Sigmoid colon (tissue), 7 donors: ENCODE measurements at places on chromosomes 11 and 22. TPM values are rescaled to one million over a fixed set of nuclear protein-coding genes. Genes with fewer than 3 reads are reported as not detected.

MS4A4E gene
- total RNA-seq, result 2.6 TPM

MS4A7 gene
- total RNA-seq, result 26.9 TPM

OTOG gene
- not detected for total RNA-seq

MUC5AC gene
- not detected for total RNA-seq

CLMP gene
- total RNA-seq, result 155 TPM

FXYD6 gene
- total RNA-seq, result 305 TPM

MICAL3 gene
- total RNA-seq, result 94.2 TPM

APOA5 gene
- not detected for total RNA-seq

CSNK2A3 gene
- total RNA-seq, result 3.5 TPM

EHF gene
- total RNA-seq, result not detected

BEST1 gene
- 4.3 TPM for total RNA-seq

DNA sequence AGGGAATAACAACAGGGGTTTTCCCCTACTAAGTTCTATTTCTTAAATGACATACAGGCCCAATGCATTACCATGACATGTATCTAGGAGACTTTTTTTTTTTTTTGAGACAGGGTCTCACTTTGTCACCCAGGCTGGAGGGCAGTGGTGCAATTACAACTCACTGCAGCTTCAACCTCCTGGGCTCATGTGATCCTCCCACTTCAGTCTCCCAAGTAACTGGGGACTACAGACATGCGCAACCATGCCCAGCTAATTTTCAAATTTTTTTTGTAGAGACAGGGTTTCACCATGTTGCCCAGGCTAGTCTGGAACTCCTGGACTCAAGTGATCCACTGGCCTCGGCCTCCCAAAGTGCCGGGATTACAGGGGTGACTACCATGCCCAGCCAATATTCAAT is 7.5 kb downstream of the CPSF7 start:
- H3K4me3 ChIP-seq, result no peak overlapping the region
- H3K36me3 ChIP-seq, result peaks cover 57% of the 10 kb centered on the region
- H3K27me3 ChIP-seq, result no peaks in the 10 kb centered on the region
- no peak overlapping the region for H3K27ac ChIP-seq
- H3K4me1 ChIP-seq, result peaks cover 11% of the 10 kb centered on the region

DNA sequence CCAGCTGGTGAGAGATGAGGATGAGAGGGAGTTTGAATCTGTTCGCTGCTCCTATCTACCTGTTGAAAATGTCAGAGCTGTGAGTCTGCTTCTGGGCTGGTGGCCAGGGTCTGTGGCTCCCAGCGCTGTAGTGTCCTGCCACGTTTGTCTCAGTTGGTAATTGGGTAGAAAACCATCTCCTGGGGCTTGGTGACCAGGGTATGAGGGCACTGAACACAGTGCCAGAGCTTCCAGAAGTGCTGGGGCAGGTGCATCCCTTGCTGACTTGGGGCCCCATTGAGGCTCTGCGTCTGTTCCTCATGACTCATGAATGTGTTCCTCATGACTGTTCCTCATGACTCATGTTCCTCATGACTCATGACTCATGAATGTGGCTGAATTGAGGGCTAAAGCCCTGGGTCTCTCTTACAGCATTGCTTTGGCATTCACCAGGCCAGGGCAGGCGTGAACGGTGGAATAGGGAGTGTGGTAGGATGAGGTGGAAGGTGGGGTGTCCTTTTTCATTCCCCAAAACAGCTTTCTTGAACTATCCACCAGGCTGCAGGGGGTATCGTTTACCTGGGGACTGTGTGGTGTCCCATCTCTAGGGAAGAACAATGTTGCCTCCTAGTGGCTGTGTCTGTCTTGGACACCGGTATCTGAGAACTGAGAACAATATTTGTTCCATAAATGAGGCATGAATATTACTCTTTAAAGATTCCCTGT is 139.5 kb downstream of the COMMD9 start:
- H3K27ac ChIP-seq, result no peak overlapping the region
- no peaks in the 10 kb centered on the region for H3K36me3 ChIP-seq
- H3K4me3 ChIP-seq, result no peak overlapping the region
- H3K27me3 ChIP-seq, result no peaks in the 10 kb centered on the region
- peak; percentile 82 for DNase-seq
- peaks cover 12% of the 10 kb centered on the region for H3K4me1 ChIP-seq

DNA sequence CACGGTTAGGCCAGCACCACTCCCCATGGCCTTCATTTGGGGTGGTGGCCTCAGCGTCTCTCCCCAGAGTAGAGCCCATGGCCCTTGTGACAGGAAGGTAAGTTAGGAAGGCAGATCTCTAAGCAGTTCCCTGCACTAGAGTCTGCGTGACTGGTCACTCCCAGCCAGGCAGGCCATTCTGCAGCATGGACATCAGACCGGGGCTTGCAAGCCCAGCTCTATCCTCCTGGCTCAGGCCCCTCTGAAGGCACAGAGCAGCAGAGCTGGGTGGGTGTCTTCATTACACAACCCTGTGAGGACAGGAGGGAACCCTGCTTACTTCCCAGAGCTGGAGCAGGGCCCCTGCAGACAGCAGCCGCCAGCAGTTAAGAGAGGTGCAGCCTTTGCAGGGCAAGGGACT is 77.3 kb downstream of the PIWIL3 start:
- no peak overlapping the region for H3K4me3 ChIP-seq
- H3K36me3 ChIP-seq, result no peaks in the 10 kb centered on the region
- no peak for DNase-seq
- H3K27ac ChIP-seq, result no peak overlapping the region
- no peaks in the 10 kb centered on the region for H3K27me3 ChIP-seq

DNA sequence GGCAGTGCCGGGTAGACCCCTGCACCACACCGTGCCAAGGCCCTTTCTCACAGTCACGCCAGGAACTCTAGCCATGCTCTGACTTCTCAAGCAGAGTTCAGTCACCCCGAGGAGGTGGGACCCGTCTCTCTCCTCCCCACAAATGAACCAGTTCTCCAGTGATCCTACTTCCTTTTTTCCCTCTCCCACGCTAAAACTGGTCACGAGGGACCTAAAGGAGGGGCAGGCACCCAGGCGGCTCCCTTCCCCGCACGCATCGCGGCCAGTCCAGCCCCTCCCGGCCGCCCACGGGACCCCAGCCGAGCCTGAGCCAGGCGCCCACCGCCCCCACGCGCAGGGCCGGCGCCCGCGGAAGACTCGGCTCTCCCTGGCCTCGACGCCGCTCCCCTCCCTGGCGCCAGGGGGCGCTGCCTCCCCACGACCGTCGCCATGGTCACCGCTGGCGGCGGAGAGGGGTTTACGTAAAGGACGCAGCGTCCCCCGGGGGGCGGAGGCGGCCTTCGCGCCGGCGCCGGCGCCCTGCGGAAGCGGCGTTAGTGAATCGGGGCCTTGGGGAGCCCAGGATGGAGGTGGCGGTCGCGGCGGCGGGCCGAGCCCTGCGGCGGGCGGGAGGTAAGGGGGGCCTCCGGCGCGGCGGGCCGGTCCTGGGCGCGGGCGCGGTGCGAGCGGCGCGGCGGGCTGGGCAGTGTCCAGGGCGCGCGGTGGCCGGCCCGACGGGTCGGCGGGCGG is at the start of gene DAGLA:
DAGLA (plus strand) TSS at position 499 of the 729 bp plus-strand sequence. CDS start 39,765 bp downstream, outside the sequence.
- peak within 1 kb of the TSS; percentile 64 for H3K27ac ChIP-seq
- H3K27me3 ChIP-seq, result no peaks in the 10 kb centered on the region
- peaks cover 46% of the 10 kb centered on the region for H3K4me1 ChIP-seq
- no peaks in the 10 kb centered on the region for H3K36me3 ChIP-seq
- DNase-seq, result peak; percentile 85

- H3K4me3 ChIP-seq, result peak overlapping the region; percentile 67
- peak overlapping the region; percentile 84 for H3K27ac ChIP-seq
- peaks cover 69% of the 10 kb centered on the region for H3K4me1 ChIP-seq
- peak; percentile 67 for DNase-seq
These were observed 4.8 kb downstream of the PIM3 start for GRCh38 chr22:49965091-49966040.

DNA sequence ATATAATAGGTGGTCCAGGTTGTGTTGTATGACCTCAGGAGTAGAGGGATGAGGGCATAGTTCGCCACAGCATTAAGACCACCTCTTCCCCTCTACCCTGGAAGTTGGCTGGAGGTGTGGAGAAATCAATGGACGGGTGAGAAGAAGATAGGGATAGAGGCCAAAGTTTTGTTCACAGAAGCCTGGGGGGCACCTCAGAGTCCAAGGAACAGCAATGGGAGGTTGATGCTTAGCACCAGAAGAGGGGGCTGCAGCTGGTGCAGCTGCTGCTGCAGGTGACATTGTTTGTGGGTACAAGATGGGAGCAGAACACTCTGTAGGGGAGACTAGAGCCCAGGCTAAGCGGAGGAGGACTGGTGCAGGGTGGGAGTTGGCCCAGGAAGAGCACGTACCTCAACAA is 31.2 kb upstream of the SPON1 start:
- no peak overlapping the region for H3K27ac ChIP-seq
- no peaks in the 10 kb centered on the region for H3K36me3 ChIP-seq
- H3K4me3 ChIP-seq, result no peak overlapping the region
- no peaks in the 10 kb centered on the region for H3K4me1 ChIP-seq
- DNase-seq, result no peak

DNA sequence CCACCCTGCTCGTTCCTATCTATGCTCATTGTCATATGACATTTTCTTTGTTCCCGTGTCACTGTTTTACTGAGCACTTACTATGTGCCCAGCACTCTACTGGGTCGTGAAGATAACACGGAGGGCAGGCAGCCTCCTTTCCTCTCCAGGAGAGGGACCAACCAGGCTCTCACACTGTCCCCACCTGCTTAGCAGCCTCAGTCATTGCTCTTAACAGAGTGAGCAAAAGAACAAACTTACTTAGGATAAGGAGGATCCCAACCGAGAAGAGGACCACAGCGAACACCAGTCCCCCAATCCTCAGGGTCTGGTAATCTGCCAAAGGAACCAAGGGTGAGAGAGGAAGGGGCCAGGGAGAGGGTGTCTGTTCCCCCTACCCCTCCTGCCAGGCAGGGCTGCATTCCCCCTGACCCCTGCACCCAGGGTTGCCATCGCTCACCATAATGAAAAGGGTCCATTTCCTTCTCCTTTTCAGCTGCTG is 17.0 kb upstream of the FXYD2 start:
- H3K4me1 ChIP-seq, result peaks cover 26% of the 10 kb centered on the region
- peaks cover 33% of the 10 kb centered on the region for H3K36me3 ChIP-seq
- H3K27me3 ChIP-seq, result no peaks in the 10 kb centered on the region
- peak overlapping the region; percentile 32 for H3K27ac ChIP-seq
- H3K4me3 ChIP-seq, result no peak overlapping the region

DNA sequence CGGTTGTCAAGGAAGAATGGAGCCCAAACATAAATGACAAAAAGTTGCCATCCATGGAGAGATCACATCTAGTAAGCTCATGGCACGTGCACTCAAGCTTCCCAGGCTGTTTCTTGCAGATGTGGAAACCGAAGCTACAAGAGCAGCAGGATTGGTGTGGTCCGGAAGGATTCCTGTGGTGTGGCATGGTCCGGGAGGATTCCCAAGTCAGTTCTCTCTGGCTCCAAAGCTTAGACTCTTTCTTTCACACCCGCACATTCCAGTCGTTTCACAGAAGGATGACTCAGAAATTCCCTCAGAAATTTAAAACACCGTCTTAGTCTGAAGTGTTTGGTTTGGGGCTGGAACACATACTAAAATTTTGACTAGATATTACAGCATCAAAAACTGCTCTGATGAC is 78.0 kb upstream of the DRD2 start:
- peaks cover 20% of the 10 kb centered on the region for H3K4me1 ChIP-seq
- H3K4me3 ChIP-seq, result no peak overlapping the region
- no peak for DNase-seq
- H3K27ac ChIP-seq, result no peak overlapping the region
- H3K27me3 ChIP-seq, result no peaks in the 10 kb centered on the region

GRCh38 chr11:92819830-92820229 is 149.6 kb upstream of the MTNR1B start:
- H3K36me3 ChIP-seq, result no peaks in the 10 kb centered on the region
- no peaks in the 10 kb centered on the region for H3K27me3 ChIP-seq
- H3K27ac ChIP-seq, result no peak overlapping the region
- no peak for DNase-seq

- H3K36me3 ChIP-seq, result no peaks in the 10 kb centered on the region
- H3K27me3 ChIP-seq, result no peaks in the 10 kb centered on the region
- no peak overlapping the region for H3K4me3 ChIP-seq
- H3K4me1 ChIP-seq, result no peaks in the 10 kb centered on the region
- no peak for DNase-seq
These were observed 343.9 kb upstream of the CADM1 start for GRCh38 chr11:115848080-115848479.

DNA sequence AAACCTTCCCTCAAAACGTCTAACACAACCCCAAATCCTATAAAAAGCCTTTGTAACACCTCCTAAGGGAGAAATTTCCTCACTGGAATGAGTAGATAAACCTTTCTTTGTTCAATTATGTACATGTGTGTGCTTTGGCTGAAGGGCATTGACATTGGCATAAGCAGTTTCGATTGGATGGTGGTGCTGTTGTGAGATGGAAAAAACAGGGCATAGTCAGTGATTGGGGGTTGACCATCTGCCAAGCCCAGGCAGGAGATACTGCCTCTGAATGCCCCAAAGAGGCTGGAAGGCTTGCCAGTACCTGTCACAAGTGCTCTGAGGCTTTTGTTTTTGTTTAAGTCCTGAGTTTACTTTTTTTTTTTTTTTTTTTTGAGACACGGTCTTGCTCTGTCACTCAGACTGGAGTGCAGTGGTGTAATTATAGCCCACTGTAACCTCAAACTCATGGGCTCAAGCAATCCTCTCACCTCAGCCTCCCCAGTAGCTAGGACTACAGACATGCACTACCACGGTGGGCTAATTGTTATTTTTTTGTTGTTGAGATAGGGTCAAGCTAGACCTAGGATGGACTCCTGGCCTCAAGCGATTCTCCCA is 1.2 kb upstream of the CCDC117 start:
- no peak overlapping the region for H3K27ac ChIP-seq
- DNase-seq, result no peak
- H3K4me3 ChIP-seq, result no peak overlapping the region
- H3K27me3 ChIP-seq, result no peaks in the 10 kb centered on the region

DNA sequence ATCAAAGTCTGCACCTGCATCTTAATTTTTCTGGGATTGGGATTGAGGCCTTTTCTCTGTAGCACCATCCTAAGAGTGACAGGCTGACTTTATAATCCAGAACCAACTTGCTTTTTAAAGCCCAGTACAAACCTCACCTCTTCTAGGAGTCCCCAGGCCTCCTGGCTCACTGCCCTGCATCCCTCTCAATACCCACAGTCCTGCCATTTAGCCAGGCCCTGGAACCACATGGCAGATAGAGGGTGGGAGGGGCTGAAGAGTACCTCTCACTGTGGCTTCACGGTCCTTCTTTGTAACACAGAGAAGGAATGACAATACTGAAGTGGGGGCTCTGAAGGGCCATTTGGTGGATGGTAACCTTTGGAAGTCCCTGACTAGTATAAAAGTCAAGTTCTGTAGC is 63.5 kb upstream of the PHOX2A start:
- H3K36me3 ChIP-seq, result no peaks in the 10 kb centered on the region
- H3K27me3 ChIP-seq, result no peaks in the 10 kb centered on the region
- DNase-seq, result no peak
- no peak overlapping the region for H3K27ac ChIP-seq
- H3K4me1 ChIP-seq, result peaks cover 51% of the 10 kb centered on the region

GRCh38 chr11:48078689-48079088 is 98.3 kb downstream of the PTPRJ start:
- H3K36me3 ChIP-seq, result no peaks in the 10 kb centered on the region
- peaks cover 10% of the 10 kb centered on the region for H3K4me1 ChIP-seq
- no peak for DNase-seq
- no peak overlapping the region for H3K4me3 ChIP-seq
- no peaks in the 10 kb centered on the region for H3K27me3 ChIP-seq
- no peak overlapping the region for H3K27ac ChIP-seq
